Activated CD8-positive, alpha-beta memory T cell treated with anti-CD3 and anti-CD28 coated beads, Interleukin-2, amount 10 ng/mL, durations not matched to agents 7 days and 5 days (primary cell): ENCODE measurements at places on chromosomes 7 and 10. TPM values are rescaled to one million over a fixed set of nuclear protein-coding genes. Genes with fewer than 3 reads are reported as not detected.
A peak's percentile ranks its signal among the peaks of the same experiment; 100 is the strongest.

- no peaks in the 10 kb centered on the region for H3K4me1 ChIP-seq
- H3K27ac ChIP-seq = no peak overlapping the region
- no peaks in the 10 kb centered on the region for H3K36me3 ChIP-seq
- no peaks in the 10 kb centered on the region for H3K27me3 ChIP-seq
- H3K4me3 ChIP-seq = no peak overlapping the region
- no peak for DNase-seq
Measured at GRCh38 chr7:83947260-83947659, 247.3 kb downstream of the SEMA3A start.

DNA sequence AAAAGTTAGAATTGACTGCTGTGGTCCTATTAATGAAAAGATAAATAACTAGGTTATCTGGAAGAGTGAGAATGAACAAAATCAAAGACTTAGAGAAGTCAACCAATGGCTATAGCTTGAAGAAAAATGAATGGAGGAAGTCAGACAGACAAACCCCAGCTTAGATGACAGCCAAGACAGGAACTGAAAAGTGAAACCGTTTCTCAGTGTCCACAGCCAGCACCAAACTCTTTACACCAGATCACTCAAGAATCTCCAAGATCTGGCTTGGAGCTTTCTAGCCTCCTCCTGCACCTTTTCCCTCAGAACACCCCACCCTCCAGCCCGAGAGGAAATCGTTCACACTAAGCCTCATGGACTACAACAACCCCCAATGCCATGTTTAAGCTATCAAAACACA, 167.0 kb downstream of the SFMBT2 start:
- H3K4me3 ChIP-seq = peak overlapping the region; percentile 43
- peak overlapping the region; percentile 84 for H3K27ac ChIP-seq
- no peaks in the 10 kb centered on the region for H3K27me3 ChIP-seq
- peak; percentile 51 for DNase-seq
- H3K4me1 ChIP-seq = peaks cover 43% of the 10 kb centered on the region

GRCh38 chr7:44057849-44058758, 7.3 kb downstream of the PGAM2 start:
- peak overlapping the region; percentile 63 for H3K27ac ChIP-seq
- no peak overlapping the region for H3K4me3 ChIP-seq
- no peaks in the 10 kb centered on the region for H3K27me3 ChIP-seq
- H3K4me1 ChIP-seq = peaks cover 6% of the 10 kb centered on the region
- H3K36me3 ChIP-seq = peaks cover 41% of the 10 kb centered on the region

Gene NKX1-2
- not detected for total RNA-seq
